ENCODE measurements at places on chromosomes 3 and 15. TPM values are rescaled to one million over a fixed set of nuclear protein-coding genes. Genes with fewer than 3 reads are reported as not detected.

Gene WDR93
- 0.05 TPM for polyA plus RNA-seq

Gene FOXB1
- polyA plus RNA-seq: not detected

Gene GHSR
- not detected for polyA plus RNA-seq

Gene CLEC3B
- polyA plus RNA-seq: 4.3 TPM

Gene ARL13B
- 4.4 TPM for polyA plus RNA-seq

Gene POTEB
- polyA plus RNA-seq: not detected

Gene ARHGAP11A
- 9.1 TPM for polyA plus RNA-seq

Gene RAB27A
- polyA plus RNA-seq: 26.2 TPM

Gene C3orf62
- polyA plus RNA-seq: 2.3 TPM

Gene IGSF10
- polyA plus RNA-seq: 0.02 TPM

Gene BNC1
- polyA plus RNA-seq: 2.2 TPM

Gene SAMD7
- polyA plus RNA-seq: not detected

Gene LMAN1L
- not detected for polyA plus RNA-seq

Gene EXD1
- polyA plus RNA-seq: not detected

Gene DAZL
- polyA plus RNA-seq: not detected

Gene FMN1
- polyA plus RNA-seq: 3.7 TPM

Gene ANKUB1
- polyA plus RNA-seq: not detected

Gene SERINC4
- polyA plus RNA-seq: not detected

Gene CADM2
- polyA plus RNA-seq: not detected

Gene FGF12
- not detected for polyA plus RNA-seq

Gene MFAP1
- 61.9 TPM for polyA plus RNA-seq

Gene SLC12A1
- not detected for polyA plus RNA-seq

Gene TMEM45A
- 33.0 TPM for polyA plus RNA-seq

Gene CASR
- not detected for polyA plus RNA-seq

Gene TRNT1
- 15.7 TPM for polyA plus RNA-seq

Gene KNL1
- 3.0 TPM for polyA plus RNA-seq

Gene REC114
- polyA plus RNA-seq: not detected

Gene PLSCR5
- polyA plus RNA-seq: not detected

Gene AADACL2
- polyA plus RNA-seq: not detected

Gene LRRC31
- not detected for polyA plus RNA-seq

Gene ITIH4
- 0.63 TPM for polyA plus RNA-seq

Gene NTRK3
- 0.14 TPM for polyA plus RNA-seq

Gene GOLGA6D
- polyA plus RNA-seq: not detected

Gene GSK3B
- polyA plus RNA-seq: 40.0 TPM
